ENCODE measurements at places on chromosomes 2 and 18. TPM values are rescaled to one million over a fixed set of nuclear protein-coding genes. Genes with fewer than 3 reads are reported as not detected.

DNA sequence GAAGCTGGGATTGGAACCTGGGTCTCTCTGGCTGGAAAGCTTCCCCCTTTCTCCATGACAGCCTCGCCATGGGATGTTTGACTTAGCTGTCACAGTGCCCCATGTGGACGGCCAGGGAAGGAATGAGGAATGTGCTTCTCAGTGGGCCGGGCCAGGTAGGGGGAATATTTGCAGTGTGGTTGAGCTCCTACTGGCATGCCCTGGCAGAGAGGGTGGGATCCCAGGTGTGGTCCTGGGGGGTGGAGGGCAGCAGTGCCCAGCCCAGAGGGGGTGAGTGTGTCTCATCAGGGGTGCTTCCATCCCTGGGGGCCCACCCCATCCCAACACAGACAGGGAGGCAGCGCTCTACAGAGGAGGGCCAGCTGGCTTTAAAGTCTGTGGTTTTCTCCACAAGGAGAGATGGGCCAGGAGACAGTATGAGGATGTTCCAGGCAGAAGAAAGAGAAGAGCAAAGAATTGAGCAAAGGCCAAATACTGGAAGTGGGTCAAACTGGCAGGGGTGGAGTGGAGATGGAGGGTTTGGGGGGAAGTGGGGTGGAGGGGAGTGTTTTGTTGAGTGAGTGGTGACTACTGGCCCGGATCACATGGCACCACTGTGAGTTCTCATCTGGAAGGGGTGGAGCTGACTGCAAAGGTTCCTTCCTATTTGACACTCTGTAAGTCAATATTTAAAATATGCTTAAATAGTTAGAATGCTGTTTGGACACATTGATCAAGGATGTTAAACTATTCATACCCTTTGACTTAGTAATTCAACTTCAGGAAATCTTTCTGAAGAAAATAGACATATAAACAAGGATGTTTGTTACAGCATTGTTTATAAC, 94.0 kb downstream of the MYCN start:
- DNase-seq, result no peak

DNA sequence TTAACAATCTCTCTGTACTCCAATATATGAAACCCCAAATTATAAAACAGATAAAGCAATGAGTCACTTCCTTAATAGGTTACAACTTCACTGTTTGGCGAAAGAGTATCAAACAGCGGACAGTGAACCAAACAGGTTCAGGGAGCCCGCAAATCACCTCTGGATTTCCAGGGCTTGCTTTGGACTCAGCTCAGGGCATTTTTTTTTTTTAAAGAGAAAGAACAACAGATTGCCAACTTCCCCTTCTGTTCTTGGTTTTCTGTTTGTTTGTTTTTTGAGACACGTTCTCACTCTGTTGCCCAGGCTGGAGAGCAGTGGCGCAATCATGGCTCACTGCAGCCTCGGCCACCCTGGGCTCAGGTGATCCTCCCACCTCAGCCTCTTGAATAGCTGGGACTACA, 52.7 kb downstream of the ABCB11 start:
- no peak for DNase-seq

- DNase-seq, result no peak
These were observed 59.9 kb downstream of the SUMO1 start for GRCh38 chr2:202178346-202178958.

- no peak for DNase-seq
These were observed 72.9 kb downstream of the TMX3 start for GRCh38 chr18:68642003-68642402.

- no peak for DNase-seq
These were observed 241.2 kb upstream of the SKOR2 start for GRCh38 chr18:47492691-47493090.

- no peak for DNase-seq
These were observed 233.7 kb downstream of the MYO3B start for GRCh38 chr2:170411660-170412059.

GRCh38 chr2:111905990-111906735, 7.8 kb downstream of the MERTK start:
- no peak for DNase-seq

GRCh38 chr2:189454009-189454408, 12.7 kb downstream of the WDR75 start:
- DNase-seq, result no peak

GRCh38 chr18:75760208-75760607, 332.7 kb upstream of the SMIM21 start:
- DNase-seq, result no peak

DNA sequence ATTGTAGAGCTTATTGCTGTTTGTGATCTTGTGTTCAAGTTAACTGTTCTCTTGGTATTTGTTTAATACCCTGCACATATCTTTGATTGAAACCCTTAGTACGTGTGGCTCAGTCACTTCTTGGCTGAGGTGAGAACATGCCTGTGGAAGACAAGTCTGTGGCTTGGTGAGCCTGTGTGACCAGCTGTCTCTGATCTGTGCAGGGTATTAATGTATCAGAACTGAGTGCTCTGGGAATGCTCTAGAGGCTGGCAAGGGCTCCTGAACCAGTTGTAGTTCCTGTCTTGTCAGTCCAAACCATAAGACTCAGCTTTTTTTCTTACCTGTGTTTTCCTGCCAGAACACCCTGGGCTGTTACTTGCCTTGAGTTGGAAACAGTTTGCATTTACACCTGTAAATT, 52.4 kb upstream of the EPHA4 start:
- no peak for DNase-seq

- no peak for DNase-seq
These were observed 100.5 kb downstream of the SPOPL start for GRCh38 chr2:138602166-138602460.

DNA sequence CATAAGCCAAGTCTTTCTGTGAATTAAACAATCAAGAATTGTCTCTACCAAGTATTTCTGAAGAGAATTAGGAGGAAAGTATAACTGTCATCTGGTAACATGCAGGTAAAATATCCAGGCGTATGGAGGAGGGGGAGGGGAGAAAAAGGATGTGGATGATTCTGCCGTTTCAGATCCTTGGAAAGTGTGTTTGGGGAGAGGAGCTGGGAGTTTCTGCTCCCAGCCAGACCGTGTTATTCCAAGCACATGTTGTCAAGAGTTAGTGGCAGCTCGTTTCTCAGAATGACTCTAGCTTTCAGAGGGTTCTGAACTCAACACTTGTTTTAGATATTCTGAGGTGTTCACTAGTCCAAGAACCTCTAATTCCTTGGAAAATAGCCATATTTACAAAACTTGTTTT, 137.6 kb downstream of the FAM124B start:
- no peak for DNase-seq

DNA sequence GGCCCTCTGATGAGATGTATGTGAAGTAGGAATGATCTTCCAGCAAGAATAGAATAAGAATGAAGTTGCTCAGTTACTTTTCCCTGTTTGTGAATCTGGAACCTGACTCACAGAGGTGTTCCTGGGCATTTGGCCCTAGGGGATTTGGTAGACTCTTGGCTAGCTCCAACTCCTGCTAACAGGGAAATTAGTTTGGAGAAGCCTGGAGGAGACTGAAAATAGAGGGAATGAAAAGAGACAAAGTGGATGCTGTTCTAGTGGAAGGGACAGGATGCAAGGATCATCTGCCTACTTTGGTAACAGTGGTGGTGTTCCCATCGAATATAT, 19.6 kb downstream of the TMEM17 start:
- DNase-seq, result no peak

GALR1 gene
- not detected for total RNA-seq

AGXT gene
- not detected for total RNA-seq

CNTNAP5 gene
- total RNA-seq, result not detected

PRR30 gene
- not detected for total RNA-seq
